ENCODE measurements at places on chromosomes 3 and 15. TPM values are rescaled to one million over a fixed set of nuclear protein-coding genes. Genes with fewer than 3 reads are reported as not detected.
A peak's percentile ranks its signal among the peaks of the same experiment; 100 is the strongest.

EPHA6 gene
- total RNA-seq: not detected

GALNT15 gene
- total RNA-seq: 7.4 TPM

ZNF710 gene
- total RNA-seq: 14.9 TPM

AMIGO3 gene
- 0.43 TPM for total RNA-seq

GOLGA8B gene
- total RNA-seq: 23.7 TPM

USP4 gene
- 45.0 TPM for total RNA-seq

UBA3 gene
- 60.0 TPM for total RNA-seq

IMPG2 gene
- total RNA-seq: 0.05 TPM

STRIT1 gene
- total RNA-seq: not detected

CSTA gene
- not detected for total RNA-seq

KLHL25 gene
- 2.4 TPM for total RNA-seq

KLHL6 gene
- not detected for total RNA-seq

TRH gene
- not detected for total RNA-seq

GRCh38 chr3:128074851-128075521 is 22.7 kb downstream of the SEC61A1 start:
- peaks cover 6% of the 10 kb centered on the region for H3K27me3 ChIP-seq
- H3K4me3 ChIP-seq: peak overlapping the region; percentile 72

GRCh38 chr3:41137686-41138111 is 61.6 kb upstream of the CTNNB1 start:
- DNase-seq: no peak
- H3K4me3 ChIP-seq: no peak overlapping the region
- H3K27me3 ChIP-seq: peaks cover 10% of the 10 kb centered on the region
- no peaks in the 10 kb centered on the region for H3K4me1 ChIP-seq

- no peaks in the 10 kb centered on the region for H3K27me3 ChIP-seq
- H3K27ac ChIP-seq: no peak overlapping the region
- H3K4me3 ChIP-seq: no peak overlapping the region
- DNase-seq: no peak
- no peaks in the 10 kb centered on the region for H3K36me3 ChIP-seq
- no peaks in the 10 kb centered on the region for H3K4me1 ChIP-seq
Measured at GRCh38 chr15:61729646-61730045, 330.6 kb downstream of the VPS13C start.

DNA sequence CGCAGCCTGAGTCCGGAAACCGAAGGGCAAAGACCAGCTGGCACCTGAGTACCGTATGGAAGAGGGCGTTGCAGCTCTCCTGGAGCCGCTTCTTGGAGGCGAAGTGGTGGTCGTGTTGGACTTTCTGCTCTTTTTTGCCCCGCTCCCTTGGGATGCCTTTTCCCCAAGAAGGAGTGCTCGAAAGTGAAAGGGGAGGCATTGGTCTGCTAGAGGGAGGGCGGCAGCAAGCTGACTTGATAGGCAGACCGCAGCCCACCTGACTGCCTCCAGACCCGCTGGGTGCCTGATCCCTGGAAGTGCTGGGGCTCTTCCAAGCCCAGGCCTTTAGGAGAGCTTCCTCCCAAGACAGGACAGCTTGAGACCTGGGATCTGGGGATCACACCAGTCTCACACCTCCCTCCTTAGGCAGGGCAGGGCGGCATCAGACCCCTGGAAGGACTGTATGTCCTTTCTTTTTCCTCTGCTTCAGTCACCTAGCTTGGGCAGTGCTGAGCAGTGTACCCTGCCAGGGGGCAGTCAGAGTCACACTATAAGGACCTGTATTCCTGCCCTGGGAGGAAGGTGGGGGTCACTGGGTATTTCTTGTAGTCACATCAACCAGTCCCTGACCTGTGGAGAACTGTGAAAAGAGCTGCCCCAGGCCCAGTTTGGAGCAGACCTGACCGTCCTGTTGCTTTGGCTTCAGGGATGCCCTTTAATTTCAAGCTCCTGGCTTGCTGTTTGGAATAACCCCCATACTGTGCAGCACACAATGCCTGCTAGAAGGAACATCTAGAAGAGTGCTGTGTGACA is 2.1 kb downstream of the ACVR2B start:
- no peak for DNase-seq
- H3K27ac ChIP-seq: no peak overlapping the region
- H3K27me3 ChIP-seq: no peaks in the 10 kb centered on the region
- H3K4me1 ChIP-seq: peaks cover 5% of the 10 kb centered on the region
- no peaks in the 10 kb centered on the region for H3K36me3 ChIP-seq

- no peaks in the 10 kb centered on the region for H3K27me3 ChIP-seq
- H3K4me3 ChIP-seq: no peak overlapping the region
- H3K4me1 ChIP-seq: no peaks in the 10 kb centered on the region
- peaks cover 8% of the 10 kb centered on the region for H3K36me3 ChIP-seq
- H3K27ac ChIP-seq: no peak overlapping the region
Measured at GRCh38 chr3:264394-265156, 68.0 kb downstream of the CHL1 start.

GRCh38 chr3:112046599-112046998 is 12.1 kb downstream of the TMPRSS7 start:
- H3K27me3 ChIP-seq: no peaks in the 10 kb centered on the region
- H3K4me1 ChIP-seq: peaks cover 11% of the 10 kb centered on the region
- peak; percentile 31 for DNase-seq
- no peaks in the 10 kb centered on the region for H3K36me3 ChIP-seq
- no peak overlapping the region for H3K4me3 ChIP-seq
- H3K27ac ChIP-seq: no peak overlapping the region

- DNase-seq: no peak
- H3K36me3 ChIP-seq: peaks cover 26% of the 10 kb centered on the region
- H3K4me1 ChIP-seq: no peaks in the 10 kb centered on the region
- H3K27ac ChIP-seq: no peak overlapping the region
Measured at GRCh38 chr3:150567328-150567727, 20.7 kb downstream of the EIF2A start.

GRCh38 chr3:63624941-63625560 is 27.4 kb upstream of the SNTN start:
- no peaks in the 10 kb centered on the region for H3K36me3 ChIP-seq
- no peaks in the 10 kb centered on the region for H3K27me3 ChIP-seq
- peak; percentile 94 for DNase-seq

DNA sequence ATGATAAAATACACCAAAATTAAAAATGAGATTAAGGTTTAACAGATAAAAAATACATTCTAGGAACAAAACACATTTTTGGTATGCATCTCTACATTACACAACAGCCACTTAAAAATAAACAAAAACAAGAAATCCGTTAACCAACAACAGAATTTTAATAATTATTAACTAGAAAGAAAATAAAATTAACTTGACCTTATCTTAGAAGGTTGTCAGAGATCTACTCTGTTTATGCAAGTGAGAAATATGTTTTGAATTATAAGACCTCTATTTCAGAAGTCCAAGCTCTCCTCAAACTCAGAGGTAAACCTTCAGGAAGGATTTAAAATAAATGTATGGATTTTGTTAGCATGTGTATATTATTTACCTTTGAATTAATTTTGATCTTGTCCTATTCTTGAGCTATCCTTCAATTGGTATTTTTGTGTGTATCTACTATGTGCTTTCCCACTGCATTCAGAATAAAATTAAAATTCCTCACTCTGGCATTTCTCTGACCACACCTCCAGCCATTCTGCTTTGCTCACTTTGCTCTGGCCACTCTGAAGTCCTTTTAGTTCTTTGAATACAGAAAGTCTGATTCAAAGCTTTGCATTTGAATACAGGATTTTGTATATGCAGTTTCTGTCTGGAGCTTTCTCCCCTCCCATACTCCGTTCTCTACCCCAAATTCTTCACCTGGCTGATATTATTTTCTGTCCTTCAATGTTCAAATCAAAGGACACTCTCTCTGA is 352.0 kb downstream of the ZBTB20 start:
- no peaks in the 10 kb centered on the region for H3K4me1 ChIP-seq
- H3K4me3 ChIP-seq: no peak overlapping the region
- no peak for DNase-seq
- H3K27ac ChIP-seq: no peak overlapping the region
- no peaks in the 10 kb centered on the region for H3K27me3 ChIP-seq
- no peaks in the 10 kb centered on the region for H3K36me3 ChIP-seq

DNA sequence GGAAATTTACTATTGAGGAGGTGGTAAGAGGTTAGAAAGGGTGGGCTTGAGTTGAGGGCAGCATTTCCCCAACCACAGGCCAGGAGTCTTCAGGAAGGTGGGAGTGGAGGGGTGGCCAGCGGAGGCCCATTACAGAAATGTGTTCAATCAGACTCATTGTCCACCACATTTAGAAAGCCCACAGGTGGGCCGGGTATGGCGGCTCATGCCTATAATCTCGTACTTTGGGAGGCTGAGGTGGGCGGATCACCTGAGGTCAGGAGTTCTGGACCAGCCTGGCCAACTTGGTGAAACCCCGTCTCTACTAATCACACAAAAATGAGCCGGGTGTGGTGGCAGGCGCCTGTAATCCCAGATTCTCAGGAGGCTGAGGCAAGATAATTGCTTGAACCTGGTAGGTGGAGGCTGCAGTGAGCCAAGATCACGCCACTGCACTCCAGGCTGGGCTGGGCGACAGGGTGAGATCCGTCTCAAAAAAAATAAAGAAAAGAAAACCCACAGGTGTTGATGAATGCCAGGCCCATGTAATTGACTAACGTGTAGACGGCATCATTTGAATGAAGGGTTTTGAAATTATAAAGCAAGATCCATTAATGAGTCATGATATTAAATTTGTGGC is 12.2 kb upstream of the SYNM start:
- H3K4me3 ChIP-seq: no peak overlapping the region
- DNase-seq: no peak
- H3K27me3 ChIP-seq: peaks cover 30% of the 10 kb centered on the region
- no peaks in the 10 kb centered on the region for H3K4me1 ChIP-seq

DNA sequence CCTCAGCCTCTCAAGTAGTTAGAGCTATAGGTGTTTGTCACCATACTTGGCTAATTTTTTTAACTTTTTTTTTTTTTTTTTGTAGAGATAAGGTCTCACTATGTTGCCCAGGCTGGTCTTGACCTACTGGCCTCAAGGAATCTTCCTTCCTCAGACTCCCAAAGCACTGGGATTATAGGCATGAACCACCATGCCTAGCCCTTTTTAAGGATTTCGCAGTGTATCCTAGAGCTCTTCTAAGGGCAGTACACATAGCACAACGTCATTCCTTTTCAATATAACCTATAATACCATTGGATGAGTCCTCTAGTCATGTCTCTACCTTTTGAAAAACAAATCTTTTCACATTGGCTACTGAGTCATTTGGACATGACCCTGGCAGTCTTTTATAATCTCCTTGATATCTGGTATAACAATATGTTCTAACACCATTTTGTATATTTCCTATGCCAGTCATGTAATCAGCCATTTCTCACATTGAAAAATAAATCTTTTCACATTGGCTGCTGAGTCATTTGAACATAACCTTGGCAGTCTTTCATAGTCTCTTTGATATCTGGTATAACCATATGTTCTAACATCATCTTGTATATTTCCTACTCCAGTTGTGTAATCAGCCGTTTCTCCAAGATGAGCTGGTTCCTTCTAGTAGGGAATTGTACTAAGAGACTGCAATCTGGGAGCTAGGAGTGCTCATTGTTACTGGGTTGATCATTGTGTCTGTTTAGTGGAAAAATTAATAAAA is 944.7 kb downstream of the MCTP2 start:
- H3K4me1 ChIP-seq: peaks cover 22% of the 10 kb centered on the region
- H3K27ac ChIP-seq: no peak overlapping the region
- no peak overlapping the region for H3K4me3 ChIP-seq

- no peak overlapping the region for H3K27ac ChIP-seq
- DNase-seq: no peak
- no peak overlapping the region for H3K4me3 ChIP-seq
Measured at GRCh38 chr3:30598668-30599545, 7.5 kb upstream of the TGFBR2 start.

GRCh38 chr3:194572944-194573491 is 60.2 kb downstream of the TMEM44 start:
- H3K27ac ChIP-seq: peak overlapping the region; percentile 99
- no peaks in the 10 kb centered on the region for H3K36me3 ChIP-seq
- peaks cover 63% of the 10 kb centered on the region for H3K4me1 ChIP-seq
- DNase-seq: no peak
- H3K27me3 ChIP-seq: peaks cover 3% of the 10 kb centered on the region
- H3K4me3 ChIP-seq: no peak overlapping the region

- H3K4me3 ChIP-seq: peak overlapping the region; percentile 21
- H3K36me3 ChIP-seq: no peaks in the 10 kb centered on the region
- peak overlapping the region; percentile 34 for H3K27ac ChIP-seq
- H3K27me3 ChIP-seq: 0 out of 2 replicates have a peak, but pooled peaks cover 2% of the 10 kb centered on the region
Measured at GRCh38 chr3:153313302-153313965, 151.4 kb downstream of the RAP2B start.

GRCh38 chr3:57078344-57078634 is 17.8 kb downstream of the SPATA12 start:
- no peak for DNase-seq
- peaks cover 50% of the 10 kb centered on the region for H3K27me3 ChIP-seq
- no peaks in the 10 kb centered on the region for H3K36me3 ChIP-seq
- no peak overlapping the region for H3K27ac ChIP-seq

DNA sequence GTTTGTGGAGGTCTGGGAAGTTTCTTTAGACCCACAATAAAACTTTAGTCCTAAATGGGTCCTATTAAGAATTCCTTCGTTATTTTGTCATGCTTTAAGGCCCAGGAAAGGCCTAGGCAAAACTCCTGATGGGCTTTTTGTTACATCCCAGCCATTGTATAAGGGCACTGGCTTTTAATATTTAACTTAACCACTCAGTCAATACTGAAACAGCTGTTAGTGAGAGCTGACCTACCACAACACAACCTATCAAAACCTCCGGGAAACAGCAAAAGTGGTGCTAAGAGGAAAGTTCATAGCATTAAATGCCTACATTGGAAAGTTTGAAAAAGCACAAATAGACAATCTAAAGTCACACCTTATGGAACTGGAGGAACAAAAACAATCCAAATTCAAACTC is 39.6 kb downstream of the ALCAM start:
- DNase-seq: no peak
- peaks cover 56% of the 10 kb centered on the region for H3K4me1 ChIP-seq
- no peak overlapping the region for H3K27ac ChIP-seq
- H3K4me3 ChIP-seq: no peak overlapping the region
- peaks cover 46% of the 10 kb centered on the region for H3K36me3 ChIP-seq

DNA sequence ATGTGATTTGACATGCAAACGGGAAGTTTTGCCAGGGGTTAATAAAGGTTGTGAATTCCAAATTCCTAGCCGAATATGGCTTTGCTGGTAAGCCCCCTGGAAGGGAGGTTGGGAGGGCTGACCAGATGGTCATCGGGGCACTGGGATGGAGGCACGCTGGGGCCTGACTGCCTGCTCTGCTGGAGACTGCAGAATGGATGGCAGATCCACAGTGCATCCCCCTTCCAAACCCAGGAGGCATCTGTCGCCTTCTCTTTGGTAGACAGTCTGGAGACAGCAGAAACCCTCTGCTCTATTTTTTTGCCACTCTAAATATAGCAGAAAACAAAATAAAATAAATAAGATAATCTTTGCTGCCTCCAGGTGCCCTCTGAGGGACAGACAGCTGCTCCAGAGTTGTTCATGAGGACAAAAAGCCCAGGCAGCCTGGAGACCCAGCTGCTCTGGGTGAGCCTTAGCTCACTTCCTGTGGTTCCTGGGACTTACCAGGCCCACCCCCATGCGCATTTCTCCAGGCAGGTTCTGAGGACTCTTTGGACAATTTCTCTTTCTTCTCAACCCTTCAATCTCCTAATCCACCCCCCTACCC is 6.1 kb upstream of the SPTBN5 start:
- H3K36me3 ChIP-seq: peaks cover 4% of the 10 kb centered on the region
- H3K4me3 ChIP-seq: no peak overlapping the region
- no peak for DNase-seq
- H3K27me3 ChIP-seq: peaks cover 2% of the 10 kb centered on the region
- no peak overlapping the region for H3K27ac ChIP-seq

- peaks cover 28% of the 10 kb centered on the region for H3K4me1 ChIP-seq
- H3K4me3 ChIP-seq: no peak overlapping the region
- H3K36me3 ChIP-seq: no peaks in the 10 kb centered on the region
- H3K27me3 ChIP-seq: no peaks in the 10 kb centered on the region
- peak; percentile 43 for DNase-seq
Measured at GRCh38 chr3:177816667-177817208, 619.5 kb upstream of the TBL1XR1 start.

All from HFFc6 (cell line).